ENCODE measurements at places on chromosomes 13 and 19.

DNA sequence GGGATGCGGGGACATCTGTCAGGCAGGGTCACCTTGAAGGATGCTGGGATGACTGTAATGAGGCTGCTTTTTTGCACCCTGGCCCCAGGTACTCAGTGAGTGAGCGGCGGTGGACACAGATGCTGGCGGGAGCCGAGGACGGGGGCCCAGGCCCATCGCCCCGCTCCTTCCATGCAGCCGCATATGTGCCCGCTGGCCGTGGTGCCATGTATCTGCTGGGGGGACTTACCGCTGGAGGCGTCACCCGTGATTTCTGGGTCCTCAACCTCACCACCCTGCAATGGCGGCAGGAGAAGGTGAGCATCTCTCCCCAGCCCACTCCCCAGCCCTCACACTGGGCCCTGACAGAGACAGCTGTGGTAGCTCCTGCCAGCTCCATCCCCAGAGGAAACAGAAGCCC, 31.3 kb downstream of the MEGF8 start:
- no peak for DNase-seq

DNA sequence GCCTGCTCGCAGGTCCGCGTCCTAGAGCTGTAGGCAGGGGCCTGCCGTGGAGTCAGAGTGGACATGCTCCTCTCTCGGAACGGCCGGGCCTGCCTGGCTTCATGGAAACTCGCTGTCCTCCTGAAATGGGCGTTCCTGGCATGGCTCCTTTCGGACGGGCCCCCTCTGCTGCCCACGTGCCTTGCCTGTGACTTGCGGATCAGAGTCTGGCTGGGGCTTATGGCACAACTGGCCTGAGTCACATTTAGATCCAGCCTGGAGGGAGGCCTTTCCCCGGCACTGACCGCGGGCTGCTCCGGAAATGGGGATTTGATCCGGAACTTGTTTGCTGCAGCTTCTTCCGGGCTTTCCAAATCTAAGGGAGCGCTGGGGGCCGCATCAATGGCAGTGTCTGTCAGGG, 28.1 kb downstream of the THSD1 start:
- DNase-seq = no peak

- no peak for DNase-seq
These were observed 52.7 kb downstream of the TSC22D1 start for GRCh38 chr13:44523146-44524015.

- no peak for DNase-seq
These were observed 205.3 kb downstream of the MZT1 start for GRCh38 chr13:72521940-72522661.

DNA sequence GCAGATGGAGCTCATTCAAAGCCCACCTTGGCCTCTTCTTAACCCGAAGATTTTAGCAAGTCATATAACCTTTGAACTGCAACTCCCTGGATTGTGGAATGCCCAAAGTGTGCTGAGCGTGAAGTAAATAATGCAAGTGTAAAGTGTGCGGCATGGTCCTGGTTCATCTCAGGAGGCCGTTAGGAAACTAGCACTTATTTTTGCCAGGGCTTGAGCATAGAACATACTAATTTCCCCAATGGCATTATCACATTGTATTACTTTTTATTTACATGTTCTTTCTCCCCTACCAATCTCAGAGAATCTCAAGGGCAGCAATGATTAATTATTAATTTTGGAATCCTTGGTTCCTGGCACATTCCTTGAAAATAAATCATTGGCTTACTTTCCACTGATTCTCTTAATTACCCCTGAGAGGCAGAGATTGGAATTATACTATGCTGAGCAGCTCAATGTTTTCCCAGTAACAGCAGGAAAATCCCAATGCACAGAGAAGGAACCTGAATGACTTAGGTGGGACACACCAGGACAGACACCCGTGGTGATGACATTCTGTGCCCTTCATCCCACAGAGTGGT, 128.8 kb upstream of the GJB6 start:
- no peak for DNase-seq

- no peak for DNase-seq
These were observed 1.1 kb downstream of the TRIM13 start for GRCh38 chr13:49997955-49998354.

DNA sequence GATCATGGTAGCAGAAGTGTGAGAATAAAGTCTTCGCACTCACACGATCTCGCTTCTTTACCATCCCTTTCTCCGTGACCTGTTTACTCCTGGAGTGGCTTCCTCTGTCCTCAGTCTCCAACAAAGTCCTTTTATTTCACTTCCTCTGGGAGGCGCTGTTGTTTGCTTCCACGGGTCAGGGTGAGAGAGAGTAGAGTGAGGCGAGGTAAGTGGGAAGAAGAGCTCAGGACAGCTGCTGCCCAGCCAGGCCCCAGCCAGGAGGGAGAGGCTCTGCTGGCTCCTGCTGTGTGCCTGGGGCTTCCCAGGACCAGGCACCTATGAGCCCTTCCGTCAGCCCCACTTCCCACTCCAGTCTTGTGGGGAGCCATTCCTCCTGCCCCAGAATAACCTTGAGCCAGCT, 242.1 kb downstream of the FGF9 start:
- DNase-seq = no peak

- no peak for DNase-seq
These were observed 5.0 kb downstream of the PPP1R37 start for GRCh38 chr19:45097776-45098520.

- no peak for DNase-seq
These were observed 264.1 kb upstream of the SPRY2 start for GRCh38 chr13:80605011-80605410.

DNA sequence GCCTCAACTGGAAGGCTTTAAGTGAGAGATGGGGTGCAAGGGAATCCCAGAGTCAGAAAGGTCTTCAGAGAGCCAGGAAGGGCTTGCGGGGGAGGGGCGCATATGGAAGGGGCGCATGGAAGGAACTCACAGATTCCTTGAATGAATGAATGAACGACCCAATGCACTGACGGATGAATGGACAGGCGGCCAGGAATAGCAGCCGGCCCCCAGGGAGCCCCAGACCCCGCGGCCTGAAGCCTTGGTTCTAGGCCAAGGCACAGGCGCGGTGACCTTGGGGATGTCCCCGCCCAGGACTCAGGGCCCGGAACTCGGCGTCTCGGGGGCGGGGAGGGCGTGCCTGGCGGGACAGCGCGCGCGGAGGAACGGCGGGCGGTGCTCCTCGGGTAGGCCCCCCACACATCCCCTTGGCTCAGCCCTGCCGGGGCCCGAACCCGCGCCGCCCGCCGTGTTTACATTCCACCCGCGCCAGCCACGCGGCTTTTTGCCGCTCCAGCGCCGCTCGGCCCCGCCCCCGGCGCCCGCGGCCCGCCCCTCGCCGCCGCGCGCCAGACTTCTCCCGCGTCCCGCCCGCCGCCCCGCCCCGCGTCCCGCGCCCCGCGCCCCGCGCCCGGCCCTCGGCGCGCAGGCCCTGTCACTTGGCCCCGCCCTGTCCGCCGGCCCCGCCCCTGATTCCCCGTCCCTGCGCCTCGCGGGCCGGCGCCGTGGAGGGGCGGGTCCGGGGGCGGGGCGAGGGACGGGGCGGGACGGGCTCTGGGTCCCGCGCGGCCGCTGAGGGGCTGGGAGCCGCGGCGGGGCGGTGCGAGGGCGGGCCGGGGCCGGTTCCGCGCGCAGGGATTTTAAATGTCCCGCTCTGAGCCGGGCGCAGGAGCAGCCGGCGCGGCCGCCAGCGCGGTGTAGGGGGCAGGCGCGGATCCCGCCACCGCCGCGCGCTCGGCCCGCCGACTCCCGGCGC, at the start of gene CCNE1:
TSS of gene CCNE1 (plus strand) at position 867 of the 955 bp plus-strand sequence. CDS start 565 bp downstream, outside the sequence.
- peak; percentile 92 for DNase-seq

Measured in naive thymus-derived CD8-positive, alpha-beta T cell (primary cell).